ENCODE measurements at places on chromosomes 3 and 15. TPM values are rescaled to one million over a fixed set of nuclear protein-coding genes. Genes with fewer than 3 reads are reported as not detected.

DNA sequence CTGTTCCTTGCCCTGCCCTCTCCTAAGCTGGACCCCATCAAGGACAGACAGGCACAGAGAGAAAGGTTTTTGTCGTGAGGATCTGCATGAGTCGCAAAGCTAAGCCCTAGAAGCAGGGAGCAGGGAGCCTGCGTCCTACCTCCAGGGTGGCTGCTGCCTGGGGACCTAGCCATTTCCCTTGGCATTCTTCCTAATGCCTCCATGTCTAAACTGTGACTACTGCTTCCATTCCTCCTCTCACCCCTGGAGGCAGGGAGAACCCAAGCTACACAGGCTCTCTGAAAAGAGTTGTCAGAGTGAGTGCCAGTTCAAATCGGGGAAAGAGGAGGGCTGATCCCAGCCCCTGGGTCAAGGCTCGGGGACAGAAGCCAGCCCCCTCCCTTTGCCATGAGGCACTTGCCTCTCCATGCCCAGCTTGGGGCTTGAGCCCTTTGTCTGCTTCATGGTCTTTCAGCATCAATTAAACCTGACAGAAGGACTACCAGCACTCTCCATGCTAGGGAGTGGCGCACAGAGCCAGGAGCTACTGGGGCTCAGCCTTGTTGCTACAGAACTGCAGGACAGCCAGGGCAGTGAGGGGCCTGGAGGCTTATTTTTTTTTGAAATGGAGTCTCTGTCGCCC, 2.4 kb downstream of the GCHFR start:
- DNase-seq: no peak

TMEM39A gene
- 10.7 TPM for polyA plus RNA-seq

- DNase-seq: no peak
Observed at GRCh38 chr3:177607589-177607988, 410.3 kb upstream of the TBL1XR1 start.

GRCh38 chr3:122055215-122055614, at the start of gene CD86:
CD86 (plus strand) TSS chr3:122055362; CDS start chr3:122055490, 128 bp downstream.
- peak; percentile 49 for DNase-seq

DNA sequence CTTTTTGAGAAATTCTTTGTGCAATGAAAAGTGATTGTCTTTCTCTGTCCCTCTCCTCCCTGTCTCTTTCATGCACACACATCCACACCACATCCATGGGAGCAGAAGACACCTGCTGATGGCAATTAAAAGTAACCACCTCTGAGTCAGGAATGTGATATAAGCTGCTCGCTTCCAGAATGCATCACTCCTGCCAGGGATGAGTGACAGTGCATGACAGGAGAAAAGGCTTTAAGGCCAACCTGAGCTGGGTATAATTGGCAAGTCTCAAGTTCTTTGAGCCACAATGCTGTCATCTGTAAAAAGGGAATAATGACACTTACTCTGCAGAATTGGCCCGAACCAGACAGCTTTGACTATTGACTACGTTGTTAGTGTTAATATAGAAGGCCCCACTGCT, 59.6 kb downstream of the UBP1 start:
- no peak for DNase-seq

TRIM42 gene
- polyA plus RNA-seq: not detected

GRCh38 chr15:66843581-66843980, 141.5 kb downstream of the SMAD6 start:
- no peak for DNase-seq

DNA sequence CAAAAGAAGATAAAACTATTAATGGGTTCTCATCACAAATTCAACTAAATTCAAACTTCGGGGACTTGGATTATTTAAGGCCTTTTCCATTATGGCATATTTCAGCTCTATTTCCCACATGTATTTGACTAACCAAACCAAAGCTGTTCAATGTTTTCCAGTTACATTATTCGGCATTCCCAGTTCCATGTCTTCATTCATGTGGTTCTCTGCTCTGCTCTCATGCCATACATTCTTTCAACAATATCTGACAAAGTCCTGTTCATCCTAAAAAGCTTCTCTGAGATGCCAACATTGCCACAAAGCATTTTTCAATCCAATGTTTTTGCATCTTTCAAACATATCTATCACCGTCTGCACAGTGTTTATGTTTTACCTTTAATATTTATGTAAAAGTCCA, 141.4 kb downstream of the GREM1 start:
- DNase-seq: no peak

- no peak for DNase-seq
Observed at GRCh38 chr3:2390926-2391532, 292.4 kb downstream of the CNTN4 start.

OR5H2 gene
- not detected for polyA plus RNA-seq

All from naive B cell (primary cell).